ENCODE measurements at places on chromosomes 3 and 15.

DNA sequence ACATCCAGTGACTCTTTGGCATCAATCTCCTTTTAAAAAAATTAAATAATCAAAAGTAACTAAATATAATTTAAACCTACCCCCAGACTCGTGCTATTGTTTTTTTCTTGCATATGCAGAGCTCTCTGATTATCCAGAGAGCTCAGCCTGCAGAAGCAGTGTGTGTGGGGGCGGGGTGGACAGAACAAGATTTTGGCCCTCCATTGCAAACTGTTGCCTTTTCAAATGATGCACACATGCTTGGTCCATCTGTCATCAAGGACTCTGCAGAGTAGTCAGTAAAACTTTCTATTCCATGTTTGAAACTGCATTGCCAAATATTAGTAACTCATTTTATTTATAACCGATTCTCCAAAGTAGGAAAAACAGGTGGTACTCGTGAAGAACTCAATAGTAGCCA, 28.6 kb upstream of the STXBP5L start:
- DNase-seq = no peak

- DNase-seq = no peak
Measured at GRCh38 chr3:120013481-120013880, 80.8 kb downstream of the GSK3B start.

DNA sequence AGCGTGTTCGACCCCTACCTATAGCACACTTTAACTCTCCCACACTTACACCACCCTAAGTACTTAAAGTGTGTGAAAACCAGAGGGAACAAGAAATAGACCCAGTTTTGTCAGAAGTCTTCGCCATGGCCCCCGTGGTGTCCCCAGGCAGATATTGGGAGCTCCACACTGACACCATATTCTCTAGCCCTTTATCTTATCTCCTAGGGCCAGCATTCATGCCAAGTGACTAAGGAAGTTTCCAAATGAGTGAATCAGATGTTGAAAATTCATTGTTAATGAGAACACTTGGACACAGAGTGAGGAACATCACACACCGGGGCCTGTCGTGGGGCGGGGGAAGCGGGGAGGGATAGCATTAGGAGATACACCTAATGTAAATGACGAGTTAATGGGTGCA, 31.8 kb downstream of the P3H2 start:
- no peak for DNase-seq

GRCh38 chr3:98331329-98331728, 22.3 kb upstream of the OR5K4 start:
- DNase-seq = no peak

DNA sequence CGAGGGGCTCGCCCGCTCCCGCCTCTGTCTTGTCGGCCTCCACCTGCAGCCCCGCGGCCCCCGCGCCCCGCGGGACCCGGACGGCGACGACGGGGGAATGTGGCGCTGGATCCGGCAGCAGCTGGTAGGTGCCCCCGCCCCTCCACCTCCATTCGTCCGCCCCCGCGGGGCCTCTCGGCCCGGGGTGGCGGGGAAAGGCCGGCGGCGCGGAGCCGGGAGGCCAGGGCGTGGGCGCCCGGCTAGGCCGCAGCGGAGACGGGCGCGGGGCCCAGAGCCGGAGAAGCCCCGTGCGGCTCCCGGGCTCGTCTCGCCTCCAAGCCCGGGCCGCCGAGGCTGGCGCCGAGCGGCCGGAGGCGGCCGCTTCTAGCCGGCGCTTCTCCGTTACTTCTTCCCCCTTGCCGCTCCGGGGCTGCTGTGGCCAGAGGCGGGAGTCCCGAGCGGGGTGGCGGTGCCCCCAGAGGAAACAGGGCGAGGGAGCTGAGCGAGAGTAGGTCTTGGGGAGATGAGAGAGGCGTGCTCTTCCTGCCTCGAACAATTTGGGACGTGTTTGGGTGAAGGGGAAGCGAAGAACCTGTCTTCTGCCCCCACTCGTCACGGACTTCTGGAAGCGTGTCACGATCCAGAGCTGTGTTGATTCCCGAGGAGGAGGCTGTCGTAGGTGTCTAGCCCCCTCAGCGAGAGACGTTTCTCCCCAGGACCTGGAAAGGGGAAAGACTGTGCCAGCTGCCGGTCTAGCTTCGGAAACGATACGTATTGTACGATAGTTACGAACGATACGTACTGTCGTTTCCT, 555 bp downstream of the ATP11B start:
- peak; percentile 21 for DNase-seq

- DNase-seq = no peak
Measured at GRCh38 chr3:177828208-177828565, 630.9 kb upstream of the TBL1XR1 start.

DNA sequence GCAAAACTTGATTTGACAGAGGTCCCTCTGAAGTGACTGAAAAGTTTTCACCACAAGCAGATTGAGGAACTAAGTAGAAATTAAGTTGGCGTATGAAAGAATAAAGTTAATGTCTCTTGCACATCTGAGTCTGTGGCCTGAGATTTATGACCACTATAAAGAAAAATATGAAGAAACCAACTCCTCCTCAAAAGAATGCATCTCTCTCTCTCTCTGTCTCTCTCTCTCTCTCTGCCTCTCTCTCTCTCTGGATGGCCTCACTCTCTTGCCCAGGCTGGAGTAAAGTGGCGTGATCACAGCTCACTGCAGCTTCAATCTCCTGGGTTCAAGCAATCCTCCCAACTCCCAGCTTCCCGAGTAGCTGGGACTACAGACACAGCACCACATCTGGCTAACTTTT, 55.2 kb downstream of the RPL22L1 start:
- no peak for DNase-seq

DNA sequence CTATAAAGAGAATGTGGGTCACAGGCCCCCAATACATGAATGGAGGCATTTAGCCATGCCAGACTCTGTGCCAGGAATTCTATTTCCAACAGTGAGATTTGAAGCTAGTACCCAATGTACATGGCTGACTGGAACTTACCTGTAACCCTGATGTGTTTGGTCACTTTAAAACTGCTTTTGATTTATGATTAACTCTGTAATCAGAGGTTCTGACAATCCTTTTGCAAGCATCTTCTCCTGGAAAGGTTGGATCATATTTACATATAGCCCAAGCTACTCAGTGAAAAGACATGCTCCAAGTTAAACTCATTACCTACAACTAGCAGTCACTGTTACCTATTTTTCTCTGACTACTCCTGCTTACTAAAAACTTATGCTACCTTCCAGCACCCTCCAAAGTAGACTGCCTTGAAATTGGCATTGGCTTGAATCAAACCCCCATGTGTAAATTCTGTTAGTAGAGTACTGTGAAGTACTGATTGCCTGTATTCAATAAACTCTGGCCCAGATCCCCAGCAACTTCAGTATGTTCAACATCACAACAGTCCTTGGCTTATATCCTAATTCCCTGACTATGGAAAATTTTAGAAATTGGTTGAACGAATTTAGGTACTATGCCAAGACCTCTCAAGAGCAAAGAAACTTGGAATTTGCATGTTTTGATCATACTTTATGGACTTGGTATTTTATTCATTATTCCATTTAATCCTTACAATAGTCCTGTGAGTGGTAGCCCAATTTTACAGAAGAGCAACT, 665.6 kb upstream of the NECTIN3 start:
- DNase-seq = no peak

GRCh38 chr3:171873580-171873979, 30.4 kb downstream of the TMEM212 start:
- DNase-seq = no peak

GRCh38 chr15:59349680-59350420, 22.8 kb downstream of the MYO1E start:
- DNase-seq = no peak

DNA sequence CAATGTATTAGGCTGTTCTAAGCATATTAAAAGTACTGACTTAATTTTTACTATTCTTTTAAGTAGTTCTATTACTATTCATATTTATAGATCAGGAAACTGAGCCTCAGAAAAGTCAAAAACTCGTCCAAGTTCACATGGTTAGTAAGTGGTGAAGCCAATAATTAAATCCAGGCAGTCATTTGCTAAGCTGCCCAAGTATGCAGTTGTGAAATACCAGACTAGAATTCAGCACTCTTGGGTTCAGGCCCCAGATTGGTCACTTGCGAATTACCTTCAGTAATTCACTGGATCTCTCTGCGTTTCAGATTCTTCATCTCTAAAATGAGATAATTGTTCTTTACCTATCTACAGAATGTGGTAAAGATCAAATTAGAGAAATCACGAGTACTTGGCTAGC, 161.9 kb upstream of the CADPS start:
- no peak for DNase-seq

DNA sequence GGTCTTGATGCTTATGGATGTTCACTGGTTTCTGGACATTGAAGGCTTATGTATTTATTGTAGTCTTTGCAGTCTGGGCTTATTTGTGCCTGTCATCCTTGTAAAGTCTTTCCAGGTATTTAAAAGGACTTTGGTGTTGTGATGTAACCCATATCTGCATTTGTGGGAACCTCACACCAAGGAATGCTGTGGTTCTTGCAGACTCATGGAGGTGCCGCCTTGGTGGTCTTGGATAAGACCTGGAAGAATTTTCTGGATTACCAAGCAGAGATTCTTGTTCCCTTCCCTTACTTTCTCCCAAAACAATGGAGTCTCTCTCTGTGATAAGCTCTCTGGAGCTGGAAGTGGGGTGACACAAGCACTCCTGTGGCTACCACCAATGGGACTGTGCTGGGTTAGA, 363.5 kb upstream of the NECTIN3 start:
- DNase-seq = no peak

DNA sequence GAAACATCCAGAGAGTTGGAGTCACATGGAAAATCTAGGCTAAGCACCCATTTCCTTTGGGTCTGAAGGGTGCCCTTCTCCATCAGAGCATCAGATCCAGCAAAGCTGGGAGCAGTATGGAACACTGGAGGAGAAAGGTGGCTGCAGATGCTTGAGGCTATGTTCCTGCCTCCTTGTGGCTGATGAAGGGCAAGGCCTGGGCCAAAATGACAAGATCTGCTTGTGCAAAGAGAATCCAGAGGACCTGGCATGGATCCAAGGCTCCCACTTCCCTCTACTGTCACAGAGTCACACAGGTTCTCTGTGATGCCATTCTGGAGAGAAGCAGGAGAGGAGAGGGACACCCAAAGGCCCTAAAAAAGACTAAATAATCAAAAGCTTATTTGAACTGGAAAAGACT, 9.2 kb upstream of the ATP8B4 start:
- no peak for DNase-seq

GRCh38 chr3:119703820-119704531, 1.2 kb downstream of the CFAP91 start:
- no peak for DNase-seq

DNA sequence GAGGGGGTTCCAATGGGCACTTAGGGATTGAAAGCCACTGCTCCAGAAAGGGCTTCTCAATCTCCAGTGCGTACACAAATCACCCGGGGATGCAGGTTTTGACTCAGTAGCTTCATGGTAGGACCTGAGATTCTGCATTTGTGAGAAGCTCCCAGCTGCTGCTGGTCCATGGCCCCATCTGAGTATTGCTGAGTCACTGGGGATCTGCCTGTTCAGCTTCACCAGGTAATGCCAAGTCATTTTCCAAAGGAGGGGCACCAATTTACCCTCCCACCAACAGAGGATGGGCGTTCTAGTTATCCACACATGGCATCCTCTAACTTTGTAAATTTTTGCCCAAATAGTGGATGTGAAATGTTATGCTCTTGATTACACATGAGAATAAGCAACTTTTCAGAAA, 12.9 kb upstream of the CEMIP start:
- DNase-seq = no peak

GRCh38 chr3:153163756-153164550, 1.9 kb downstream of the RAP2B start:
- DNase-seq = no peak

DNA sequence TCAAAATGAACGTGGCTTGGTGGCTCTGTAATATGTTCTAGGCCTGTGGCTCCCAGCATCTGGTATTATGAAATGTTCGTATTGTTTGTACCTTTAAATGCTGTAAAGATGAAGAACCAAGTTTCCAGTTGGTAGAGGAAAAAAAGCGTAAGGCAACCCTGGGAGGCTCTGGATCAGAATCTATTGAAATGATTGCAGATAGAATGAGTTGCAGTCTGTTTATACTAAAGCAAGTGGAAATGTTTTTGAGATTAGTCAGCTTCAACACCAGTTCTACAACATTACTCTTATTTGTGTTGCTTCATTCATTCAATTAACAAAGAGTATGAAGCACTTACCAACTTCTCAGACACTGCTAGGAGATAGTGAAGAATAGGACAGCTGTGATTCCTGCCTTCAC, 5.3 kb downstream of the ARL6IP5 start:
- no peak for DNase-seq

GRCh38 chr3:14598143-14598569, 53.4 kb upstream of the CCDC174 start:
- peak; percentile 5 for DNase-seq

- no peak for DNase-seq
Measured at GRCh38 chr3:52372822-52373504, 56.8 kb downstream of the DNAH1 start.

DNA sequence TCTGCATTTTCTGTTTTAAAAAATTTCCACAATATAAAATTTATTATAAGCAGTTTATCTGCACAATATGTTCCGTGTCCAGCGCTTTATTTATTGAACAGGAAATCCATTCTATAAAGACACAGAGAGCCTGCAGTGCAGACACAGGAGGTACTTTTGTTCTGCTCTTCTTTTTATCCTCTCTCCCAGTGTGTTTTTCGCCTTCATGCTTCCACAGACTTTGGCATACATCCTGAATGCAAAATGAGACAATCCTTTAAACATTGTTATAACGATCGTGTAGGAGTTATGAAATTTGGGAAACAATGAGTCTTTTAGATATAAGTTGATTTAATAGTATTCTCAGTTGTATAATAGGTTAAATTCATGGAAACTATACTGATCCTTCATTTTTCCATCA, 749.2 kb downstream of the NAALADL2 start:
- DNase-seq = no peak

- DNase-seq = no peak
Measured at GRCh38 chr3:188554404-188554803, 400.4 kb downstream of the LPP start.

DNA sequence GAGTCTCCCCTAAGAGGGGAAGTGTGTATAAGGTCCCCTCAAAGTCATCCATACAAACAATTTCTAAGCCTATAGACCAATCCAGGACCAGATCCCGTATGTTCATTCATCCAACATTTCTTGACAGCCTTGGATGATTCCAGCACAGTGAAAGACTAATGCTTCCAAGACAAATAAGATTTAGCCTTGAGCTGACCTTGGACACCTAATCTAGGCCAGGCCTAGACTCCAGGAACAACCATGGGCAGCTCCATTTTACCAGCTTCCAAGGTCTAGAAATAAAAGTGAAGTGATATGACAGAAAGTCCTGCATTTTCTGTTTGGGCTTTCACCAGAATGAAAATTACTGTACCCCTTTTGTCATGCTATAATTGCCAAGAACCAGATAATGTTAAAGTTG, 67.9 kb upstream of the BCL6 start:
- DNase-seq = no peak

DNA sequence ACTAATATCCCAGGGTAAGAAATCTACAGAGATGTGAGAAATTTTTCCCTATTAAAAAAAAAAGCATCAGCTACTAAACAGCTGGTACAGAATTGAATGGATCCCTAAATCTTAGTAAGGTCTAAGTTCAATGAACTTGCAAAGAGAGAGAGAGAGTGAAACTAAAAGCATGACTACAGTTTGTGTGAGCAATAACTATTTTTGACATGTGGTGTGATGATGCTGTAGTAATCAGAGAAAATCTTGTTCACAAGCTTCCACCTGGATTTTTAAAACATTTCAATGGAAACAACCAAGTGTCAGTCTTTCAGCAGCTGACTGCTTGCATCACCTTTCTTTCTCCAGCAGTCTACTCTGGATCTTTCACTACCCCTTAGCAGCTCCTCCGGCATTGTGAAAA, 45.2 kb upstream of the ABI3BP start:
- no peak for DNase-seq

- DNase-seq = no peak
Measured at GRCh38 chr3:48674505-48674904, 11.2 kb downstream of the NCKIPSD start.

GRCh38 chr3:83802801-83803200, 1156.0 kb upstream of the CADM2 start:
- DNase-seq = no peak
